Stimulated activated CD8-positive, alpha-beta memory T cell treated with anti-CD3 and anti-CD28 coated beads, Interleukin-4, amount 100 ng/mL, for 1 hour (primary cell): ENCODE measurements at places on chromosomes 5 and 9.

GRCh38 chr5:79837761-79838551 is 148.3 kb downstream of the CMYA5 start:
- DNase-seq, result no peak

DNA sequence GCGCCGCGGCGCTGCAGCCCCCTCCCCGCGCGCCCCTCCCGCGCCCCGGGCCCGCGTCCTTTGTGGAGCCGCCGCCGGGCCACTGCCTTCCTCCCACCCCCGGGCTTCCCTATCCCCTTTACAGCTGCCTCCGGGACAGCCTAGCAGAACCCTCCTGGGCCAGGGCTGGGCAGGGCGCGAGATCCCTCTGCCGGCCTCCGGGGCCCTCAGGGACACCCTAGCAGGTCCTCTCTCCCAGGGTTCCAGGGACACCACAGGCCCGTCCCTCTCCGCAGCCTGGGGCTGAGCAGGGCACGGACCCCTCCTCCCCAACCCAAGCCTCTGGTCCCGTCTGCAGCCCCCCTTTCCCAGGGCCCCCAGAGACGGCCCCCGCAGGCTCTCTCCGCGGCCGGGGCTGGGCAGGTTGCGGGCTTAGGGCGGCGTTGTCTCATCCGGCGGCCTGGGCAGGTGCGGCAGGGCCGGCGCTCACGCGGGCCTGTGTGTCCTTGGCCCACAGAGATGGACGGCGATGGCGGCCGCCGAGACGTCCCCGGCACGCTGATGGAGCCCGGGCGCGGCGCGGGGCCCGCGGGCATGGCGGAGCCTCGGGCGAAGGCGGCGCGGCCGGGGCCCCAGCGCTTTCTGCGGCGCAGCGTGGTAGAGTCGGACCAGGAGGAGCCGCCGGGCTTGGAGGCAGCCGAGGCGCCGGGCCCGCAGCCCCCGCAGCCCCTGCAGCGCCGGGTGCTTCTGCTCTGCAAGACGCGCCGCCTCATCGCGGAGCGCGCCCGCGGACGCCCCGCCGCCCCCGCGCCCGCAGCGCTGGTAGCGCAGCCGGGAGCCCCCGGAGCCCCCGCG is 710 bp downstream of the WNK2 start:
- no peak for DNase-seq

DNA sequence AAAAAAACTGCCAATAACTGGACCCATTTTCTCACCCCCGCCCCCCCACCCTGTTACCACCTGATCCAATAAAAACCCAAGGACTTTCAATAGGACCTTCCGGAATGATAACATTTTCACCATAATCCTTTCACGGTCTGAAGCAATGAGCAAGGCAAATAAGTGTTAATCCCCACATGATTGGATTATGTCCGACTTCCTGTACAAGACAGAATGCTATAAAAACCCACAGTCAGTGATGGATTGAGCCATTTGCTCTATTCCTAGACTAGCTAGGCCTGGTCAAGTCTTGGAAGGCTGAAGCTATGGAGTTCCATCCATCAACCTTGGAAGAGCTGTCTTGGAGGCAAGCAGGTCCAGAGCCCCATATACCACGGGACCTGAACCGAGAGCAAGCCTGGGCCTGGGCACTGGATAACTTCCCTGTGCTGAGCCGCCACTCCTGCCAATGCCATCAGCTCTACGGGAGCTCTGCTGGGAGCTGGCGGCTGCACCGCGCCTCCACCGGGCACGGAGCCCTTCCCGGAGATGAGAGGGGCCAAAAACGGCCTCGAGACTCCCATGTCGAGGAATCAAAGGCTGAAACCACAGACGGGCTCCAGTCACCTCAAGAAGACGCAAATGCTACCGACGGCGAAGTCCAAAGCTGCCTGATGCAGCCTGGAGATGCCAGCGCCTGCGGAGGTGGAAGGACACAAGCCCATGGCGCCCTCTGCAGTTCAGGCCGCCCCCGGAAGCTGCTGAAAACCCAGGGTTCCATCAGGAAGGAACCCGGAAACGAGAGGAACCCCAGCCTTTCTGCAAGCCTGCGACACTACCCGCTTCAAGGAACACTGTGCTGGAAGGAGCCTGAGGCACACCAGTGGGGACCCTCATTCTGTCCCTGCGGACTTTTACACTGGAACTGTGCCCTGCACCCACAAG is 69.2 kb downstream of the ANXA2R start:
- no peak for DNase-seq

- DNase-seq, result no peak
Measured at GRCh38 chr5:114702136-114702535, 340.3 kb downstream of the KCNN2 start.

DNA sequence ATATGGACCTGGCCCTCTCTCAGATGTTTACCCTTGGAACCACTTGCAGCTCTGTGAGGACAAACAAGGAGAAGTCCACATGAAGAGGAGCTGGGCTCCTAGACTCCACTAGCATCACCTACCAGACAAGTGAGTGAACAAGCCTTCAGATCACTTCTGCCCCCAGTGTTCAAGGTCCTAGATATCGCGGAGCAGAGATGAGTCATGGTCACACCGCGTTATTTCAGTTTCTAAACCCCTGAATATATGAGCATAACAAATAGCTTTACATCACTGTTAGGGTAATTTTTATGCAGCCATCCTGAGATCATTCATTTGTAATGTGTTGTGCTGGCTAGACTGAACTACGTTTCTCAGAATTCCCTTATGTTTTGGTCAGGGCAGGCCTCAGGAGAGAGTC is 77.0 kb upstream of the DAP start:
- no peak for DNase-seq

DNA sequence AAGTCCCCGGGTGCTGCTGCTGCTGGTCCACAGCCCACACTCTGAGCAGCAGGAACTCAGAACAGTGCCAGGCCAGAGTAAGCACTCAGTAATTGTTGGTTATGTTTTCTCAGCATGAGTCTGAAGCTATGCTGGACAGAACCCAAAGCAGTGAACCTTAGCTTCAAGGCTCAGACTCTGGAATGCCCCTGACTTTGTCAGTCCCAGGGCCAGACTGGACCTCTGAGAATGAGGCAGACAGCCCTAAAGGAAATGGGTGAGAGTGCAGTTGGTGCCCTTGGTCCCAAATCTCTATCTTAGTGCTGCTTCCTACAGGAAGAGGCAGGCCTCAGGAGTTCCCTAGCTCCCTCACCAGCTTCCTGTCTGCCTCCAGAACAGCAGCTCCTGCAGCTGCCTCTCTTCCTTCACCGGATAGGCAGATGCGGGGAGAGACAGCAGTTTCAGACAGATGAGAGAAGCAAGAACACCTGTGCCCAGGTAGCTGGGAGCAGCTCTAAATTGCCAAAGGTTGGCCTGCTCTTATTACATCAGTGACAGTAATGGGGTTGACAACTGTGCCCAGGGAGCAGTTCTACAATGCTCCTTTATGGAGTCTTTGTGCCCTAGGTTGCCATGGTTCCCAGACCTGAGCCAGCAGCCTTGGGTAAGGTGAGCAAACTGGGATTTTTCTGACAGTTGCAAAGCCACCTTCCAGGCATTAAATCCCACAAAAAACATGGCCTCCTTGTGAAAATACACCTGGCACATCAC is 82.2 kb upstream of the CXCL14 start:
- no peak for DNase-seq

DNA sequence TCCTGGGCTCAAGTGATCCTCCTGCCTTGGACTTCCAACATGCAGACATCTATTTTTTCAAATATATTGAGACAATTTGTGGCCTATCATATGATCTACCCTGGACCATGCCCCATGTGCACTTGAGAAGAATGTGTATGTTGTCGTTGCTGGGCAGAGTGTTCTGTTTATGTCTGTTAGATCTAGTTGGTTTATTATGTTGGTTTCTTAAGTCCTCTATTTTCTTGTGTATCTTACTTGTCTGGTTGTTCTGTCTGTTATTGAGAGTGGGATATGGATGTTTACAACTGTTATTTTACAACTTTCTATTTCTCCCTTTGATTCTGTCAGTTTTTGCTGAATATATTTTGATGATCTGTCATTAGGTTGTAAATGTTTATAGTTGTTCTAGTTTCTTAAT is 10.2 kb upstream of the TMEM171 start:
- DNase-seq, result no peak
